NCI-H2081 treated with DMSO at 0.1 percent for 48 hours (cell line): ENCODE measurements at places on chromosomes 7 and 10.

DNA sequence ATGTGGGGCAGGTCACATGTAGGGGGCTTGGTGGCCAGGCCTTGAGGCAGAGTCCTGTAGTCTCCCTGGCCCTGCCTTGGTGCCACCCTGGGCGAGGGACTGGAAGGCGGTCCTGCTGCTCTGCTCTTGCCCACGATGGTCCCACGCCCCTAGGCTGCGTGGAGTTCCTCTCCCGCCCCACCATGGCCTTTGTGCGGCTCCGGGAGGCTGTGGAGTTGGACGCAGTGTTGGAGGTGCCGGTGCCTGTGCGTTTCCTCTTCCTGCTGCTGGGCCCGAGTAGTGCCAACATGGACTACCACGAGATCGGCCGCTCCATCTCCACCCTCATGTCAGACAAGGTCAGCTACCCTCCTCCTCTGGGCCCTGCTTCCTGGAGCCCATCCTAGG, 10.0 kb downstream of the FASTK start:
- no peak for DNase-seq

- DNase-seq, result no peak
Measured at GRCh38 chr10:104835422-104835821, 194.3 kb downstream of the SORCS3 start.

DNA sequence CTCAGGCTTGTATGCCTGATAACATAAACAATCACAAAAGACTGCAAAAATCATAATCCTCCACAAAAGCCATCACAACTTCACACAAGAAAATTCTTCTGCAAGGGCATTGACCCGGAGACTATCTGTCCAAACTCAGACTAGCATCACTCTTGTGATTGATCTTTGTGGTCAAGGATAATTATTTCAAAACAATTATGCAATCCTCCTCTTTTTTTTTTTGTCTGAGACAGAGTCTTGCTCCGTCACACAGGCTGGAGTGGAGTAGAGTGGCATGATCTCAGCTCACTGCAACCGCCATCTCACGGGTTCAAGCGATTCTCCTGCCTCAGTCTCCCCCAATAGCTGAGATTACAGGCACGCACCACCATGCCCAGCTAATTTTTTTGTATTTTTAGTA, 22.2 kb downstream of the CDNF start:
- no peak for DNase-seq

DNA sequence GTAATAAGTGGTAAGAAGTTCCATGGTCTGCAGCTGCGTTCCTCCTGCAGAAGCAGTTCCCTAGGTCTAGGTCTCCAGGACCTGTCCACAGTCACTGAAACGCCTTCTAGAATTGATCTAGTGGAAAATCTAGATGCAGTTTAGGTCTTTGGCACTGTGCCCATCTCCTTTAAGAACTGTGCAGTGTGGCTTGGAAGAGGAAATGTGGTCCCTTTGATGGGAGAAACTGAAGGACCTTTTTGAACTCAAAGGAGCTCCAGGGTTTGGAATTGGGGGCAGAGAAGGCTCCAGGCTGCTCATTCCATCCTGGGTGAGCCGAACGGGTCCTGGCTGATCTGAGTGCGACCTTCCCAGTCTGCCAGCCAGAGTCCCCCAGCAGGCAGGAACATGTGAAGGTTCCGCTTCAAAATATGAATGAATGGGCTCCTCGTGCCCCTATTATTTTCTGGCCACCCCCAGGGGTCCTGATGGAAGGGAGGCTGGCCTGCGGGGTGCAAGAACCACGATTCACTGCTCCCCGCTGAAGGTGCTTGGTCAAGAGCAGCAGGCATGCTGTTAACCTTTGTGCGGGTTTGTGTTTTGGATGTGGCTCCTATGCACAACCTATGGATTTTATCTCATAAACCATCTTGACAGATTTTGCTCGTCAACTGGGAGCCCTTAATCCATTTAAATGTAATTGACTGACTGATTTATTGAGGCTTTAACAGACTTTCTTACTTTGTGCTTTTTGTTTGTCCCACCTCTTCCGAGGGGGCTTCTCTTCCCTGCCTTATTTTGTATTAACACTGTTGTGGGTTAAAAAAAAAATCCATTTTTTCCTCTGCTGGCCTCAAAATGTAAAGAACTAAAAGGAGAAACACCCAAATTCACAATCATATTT, 36.7 kb downstream of the ZNF467 start:
- DNase-seq, result no peak

DNA sequence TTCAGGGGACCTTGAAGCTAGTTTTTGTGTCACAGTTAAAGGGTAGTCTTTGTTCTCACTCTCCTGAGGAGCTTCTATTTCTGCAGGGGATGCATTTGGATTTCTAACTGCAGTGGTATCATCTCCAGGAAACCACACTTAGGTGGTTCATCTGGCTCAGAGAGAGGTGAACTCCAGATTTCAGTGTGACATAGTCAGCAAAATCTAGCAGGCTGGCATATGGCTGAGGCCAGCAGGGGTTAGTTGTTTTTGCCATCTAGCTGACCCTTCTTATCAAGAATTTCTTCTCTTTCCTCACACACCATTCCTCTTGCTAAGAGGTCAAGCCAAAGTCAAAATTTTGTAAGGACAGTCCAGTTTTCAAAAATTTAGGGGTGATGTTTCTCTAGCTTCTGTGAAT, 248.2 kb downstream of the REEP3 start:
- DNase-seq, result no peak

GRCh38 chr7:97971120-97971989, 18.6 kb downstream of the OCM2 start:
- no peak for DNase-seq

- DNase-seq, result no peak
Measured at GRCh38 chr7:98467570-98468312, 66.9 kb upstream of the BAIAP2L1 start.

DNA sequence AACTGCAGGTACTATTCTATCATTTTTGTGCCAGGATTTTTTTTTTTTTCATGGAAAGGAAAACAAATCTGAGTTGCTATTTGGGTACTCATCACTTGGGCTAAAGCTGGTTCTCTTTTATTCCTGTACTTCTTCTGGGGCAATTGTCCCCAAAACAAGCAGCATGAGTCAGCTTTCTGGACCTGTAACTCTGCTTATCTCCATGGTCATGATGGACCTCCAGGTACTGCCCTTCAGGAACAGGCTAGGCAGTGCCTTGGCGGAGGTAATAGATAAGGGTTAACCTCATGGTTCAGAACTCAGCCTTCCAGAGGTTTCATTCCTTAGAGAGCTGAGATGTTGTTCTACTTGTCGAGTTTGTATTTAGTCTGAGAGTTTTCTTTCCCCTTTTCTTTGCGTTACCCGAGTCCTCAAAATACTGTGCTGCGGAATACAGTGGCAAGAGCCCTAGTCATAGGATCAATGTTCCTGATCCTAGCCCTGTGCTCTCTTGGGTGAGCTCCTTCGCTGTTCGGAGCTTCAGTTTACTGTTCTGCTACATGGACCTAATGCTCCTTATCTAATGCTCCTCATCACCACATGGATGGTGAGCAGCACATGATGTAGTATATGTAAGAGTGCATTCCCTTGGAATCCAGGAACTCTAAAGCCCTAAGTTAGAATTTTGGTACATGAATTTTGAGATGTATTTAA, 74.6 kb downstream of the LRGUK start:
- no peak for DNase-seq

GRCh38 chr7:23211589-23211988, 29.7 kb downstream of the NUP42 start:
- no peak for DNase-seq

GRCh38 chr7:129843978-129844840, 108.6 kb downstream of the UBE2H start:
- no peak for DNase-seq

GRCh38 chr10:119455609-119456434, 86.7 kb downstream of the RGS10 start:
- no peak for DNase-seq

DNA sequence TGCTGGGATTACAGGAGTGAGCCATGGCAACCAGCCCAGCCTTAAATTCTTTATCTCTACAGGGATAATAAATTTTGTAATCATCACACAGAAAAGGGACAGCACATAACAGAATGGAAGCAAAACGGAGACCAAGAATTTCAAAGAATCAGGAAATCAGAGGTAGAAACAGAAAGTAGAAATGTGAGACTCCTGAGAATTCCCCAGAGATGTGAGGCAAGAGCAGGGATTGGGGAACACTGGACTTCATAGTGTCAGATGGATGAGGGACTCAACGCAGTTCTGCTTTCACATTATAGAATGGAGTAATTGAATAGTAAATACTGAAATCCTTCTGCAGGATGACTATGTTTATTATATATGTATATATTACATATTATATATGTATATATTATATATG, 52.5 kb upstream of the MPP7 start:
- DNase-seq, result no peak

DNA sequence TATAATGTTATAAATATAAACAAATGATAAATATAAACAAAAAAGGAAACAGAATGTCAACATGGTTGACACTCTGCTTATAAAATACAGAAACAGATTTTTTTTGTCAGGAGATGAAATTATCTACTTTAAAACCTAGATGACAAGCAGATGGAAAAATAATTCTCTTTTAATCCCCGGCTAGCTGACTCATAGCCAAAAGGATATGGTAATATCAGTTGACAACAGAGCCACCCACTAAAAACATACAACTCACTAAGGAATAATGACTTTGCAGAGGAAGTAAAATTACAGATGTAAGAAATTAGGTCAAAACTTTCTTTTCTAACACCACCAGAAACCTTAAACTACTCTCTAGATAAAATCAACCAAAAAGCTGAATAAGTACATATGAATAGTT, 131.1 kb upstream of the ABCB5 start:
- DNase-seq, result no peak

DNA sequence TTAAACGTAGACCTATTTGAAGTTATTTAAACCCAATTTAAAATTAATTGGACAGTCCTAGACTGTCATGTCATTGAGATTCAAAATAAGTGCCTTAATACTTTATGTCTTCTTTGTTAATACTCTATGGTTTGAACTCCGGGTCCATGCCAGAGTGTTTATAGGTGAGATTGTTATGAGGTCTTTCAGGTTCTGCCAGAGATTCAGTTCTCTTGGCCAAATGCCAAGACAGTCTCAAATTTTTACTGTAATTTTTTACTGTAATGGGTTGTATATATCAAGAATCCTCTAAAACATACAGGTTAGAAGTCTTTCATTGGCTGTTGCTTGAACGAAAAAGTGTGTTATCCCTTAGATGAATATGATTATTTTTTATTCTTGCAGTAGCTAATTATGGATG, 3.9 kb downstream of the ADD3 start:
- no peak for DNase-seq

GRCh38 chr7:1939434-1940401, 269.6 kb downstream of the ELFN1 start:
- no peak for DNase-seq

GRCh38 chr7:22672846-22673680, 53.9 kb upstream of the IL6 start:
- no peak for DNase-seq

DNA sequence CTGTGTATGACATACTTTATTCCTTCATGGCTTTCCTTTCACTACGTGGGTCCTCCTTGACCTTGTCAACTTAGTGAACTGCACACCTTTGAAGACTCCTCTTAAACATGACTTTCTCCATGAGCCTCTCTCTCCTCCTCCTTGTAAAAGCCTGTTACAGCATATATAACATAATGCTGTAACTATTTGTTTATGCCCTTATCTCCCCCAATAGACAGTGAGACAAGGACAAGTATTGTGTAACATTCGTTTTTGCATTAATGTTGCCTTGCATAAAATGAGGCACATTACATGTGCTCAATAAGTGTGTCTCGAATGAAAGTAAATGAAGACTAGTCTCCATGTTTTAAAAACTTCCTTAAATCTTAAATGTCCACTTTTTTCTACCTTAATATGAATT, 4.3 kb upstream of the LAMB1 start:
- DNase-seq, result no peak

DNA sequence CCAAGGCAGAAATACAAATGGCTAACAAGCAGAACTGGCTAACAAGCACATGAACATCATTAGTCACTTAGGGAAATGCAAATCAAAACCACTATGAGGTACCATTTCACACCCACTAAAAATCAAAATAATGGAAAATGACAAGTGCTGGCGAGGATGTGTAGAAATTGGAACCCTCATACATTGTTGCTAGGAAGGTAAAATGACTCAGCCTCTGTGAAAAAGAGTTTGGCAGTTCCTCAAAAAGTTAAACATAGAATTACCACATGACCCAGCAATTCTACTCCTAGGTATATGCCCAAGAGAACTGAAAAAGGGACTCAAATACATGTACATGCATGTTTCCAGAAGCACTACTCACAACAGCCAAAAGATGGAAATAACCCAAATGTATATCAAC, 52.8 kb upstream of the ANAPC16 start:
- DNase-seq, result no peak
